Karpas-422 (cell line): ENCODE measurements at places on chromosomes 6 and 20. TPM values are rescaled to one million over a fixed set of nuclear protein-coding genes. Genes with fewer than 3 reads are reported as not detected.

GRCh38 chr6:119493980-119494379 lies 144.4 kb upstream of the MAN1A1 start:
- DNase-seq = no peak

Gene MOCS1
- total RNA-seq = not detected in 2 replicates

GRCh38 chr6:28816909-28817807 lies 106.6 kb downstream of the TRIM27 start:
- DNase-seq = peak; percentile 68

GRCh38 chr6:110002676-110003075 lies 24.6 kb downstream of the GPR6 start:
- no peak for DNase-seq

Gene LPA
- total RNA-seq = not detected in 2 replicates

GRCh38 chr20:64079273-64080012 lies at the start of gene RGS19:
Gene RGS19, minus strand, starts transcription at chr20:64079518. Its CDS starts 2,632 bp downstream, at chr20:64076886.
- peak; percentile 99 for DNase-seq

GRCh38 chr6:32554116-32554965 lies 24.3 kb upstream of the HLA-DRB5 start:
- DNase-seq = no peak

DNA sequence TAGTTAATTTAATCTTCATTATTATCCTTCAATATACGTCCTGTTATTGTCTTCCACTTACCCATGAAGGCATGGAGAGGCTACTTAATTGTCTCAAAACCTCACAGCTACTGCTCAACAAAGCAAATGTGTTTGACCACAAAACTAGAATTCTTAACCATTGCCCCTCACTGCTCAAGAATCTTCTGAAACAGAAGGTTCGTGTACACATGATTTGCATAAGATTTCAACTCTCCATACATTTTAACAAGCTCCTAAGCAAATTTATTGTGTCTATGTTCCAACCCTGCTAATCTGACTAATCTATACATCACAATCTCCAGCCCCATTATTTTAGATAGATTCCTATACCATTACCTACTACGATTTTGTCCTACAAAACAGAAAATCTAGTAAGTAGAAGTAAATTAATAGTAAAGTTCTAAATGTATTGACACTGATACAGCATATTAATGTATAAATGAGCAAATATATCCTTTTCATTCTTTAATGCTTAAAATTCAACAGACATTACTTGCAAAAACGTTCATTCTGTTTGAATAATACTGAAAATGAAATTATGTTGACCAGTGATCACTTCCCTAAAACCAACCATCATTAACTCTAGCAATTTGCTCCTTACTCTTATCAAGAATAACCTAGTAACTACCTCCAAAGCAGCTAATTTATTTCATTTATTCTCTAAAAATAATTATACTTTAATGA lies 89.7 kb upstream of the RNF217 start:
- DNase-seq = no peak

DNA sequence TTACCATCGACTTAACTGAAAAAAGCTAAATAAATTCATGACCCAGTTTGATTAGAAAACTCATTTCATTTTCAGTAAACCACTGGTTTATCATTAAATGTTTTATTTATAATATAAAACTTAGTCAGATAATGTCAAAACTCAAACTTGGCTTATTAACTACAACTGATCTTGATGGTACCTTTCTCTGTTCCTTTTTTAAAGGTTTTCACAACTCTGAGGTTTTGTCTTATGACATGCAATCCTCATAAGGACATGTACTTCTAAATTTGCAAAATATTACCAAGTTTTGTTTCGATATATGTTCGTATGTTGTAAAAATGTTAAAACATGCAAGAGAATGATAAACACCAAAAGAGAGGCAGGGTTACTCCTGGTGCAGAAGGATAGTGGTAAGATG lies 82.5 kb upstream of the PDE10A start:
- DNase-seq = no peak

DNA sequence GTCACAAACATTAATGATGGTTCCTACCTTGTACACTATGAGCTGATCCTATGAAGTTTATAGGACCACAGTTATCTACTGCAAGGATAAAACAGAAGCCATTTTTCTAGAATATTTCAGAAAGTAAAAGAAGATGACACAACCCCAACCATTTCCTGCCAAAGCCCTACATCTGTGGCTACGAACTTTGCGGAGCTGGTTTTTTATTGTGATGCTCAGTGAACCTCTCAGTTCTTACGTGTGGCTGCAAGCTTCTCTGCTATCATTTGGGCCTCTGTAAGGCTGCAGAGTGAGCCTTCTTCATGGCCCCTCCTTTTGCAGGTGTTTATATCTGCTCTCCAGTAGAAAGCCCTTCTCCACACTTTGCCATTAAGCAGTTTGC lies 17.8 kb upstream of the TAGAP start:
- DNase-seq = no peak

Gene TTLL9
- not detected in 2 replicates for total RNA-seq

DNA sequence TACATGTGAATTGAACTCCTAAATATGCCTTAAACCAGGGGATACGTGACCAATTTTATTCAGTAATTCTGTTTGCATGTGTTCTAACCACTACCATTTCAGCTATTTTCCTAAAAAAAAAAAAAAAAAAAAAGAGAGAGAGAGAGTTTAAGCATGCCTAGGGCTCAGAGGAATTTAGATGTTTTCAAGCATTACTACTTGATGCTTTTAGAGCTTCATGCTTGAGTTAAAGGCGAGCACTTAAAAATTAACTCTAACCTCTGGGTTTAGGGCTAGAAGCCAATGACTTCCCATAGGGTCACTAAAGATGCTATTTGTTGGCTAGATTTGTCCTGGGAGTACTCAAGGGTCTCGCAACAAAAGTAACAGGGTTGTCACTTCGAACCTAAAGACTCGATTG lies 217.7 kb downstream of the ATXN1 start:
- DNase-seq = no peak

DNA sequence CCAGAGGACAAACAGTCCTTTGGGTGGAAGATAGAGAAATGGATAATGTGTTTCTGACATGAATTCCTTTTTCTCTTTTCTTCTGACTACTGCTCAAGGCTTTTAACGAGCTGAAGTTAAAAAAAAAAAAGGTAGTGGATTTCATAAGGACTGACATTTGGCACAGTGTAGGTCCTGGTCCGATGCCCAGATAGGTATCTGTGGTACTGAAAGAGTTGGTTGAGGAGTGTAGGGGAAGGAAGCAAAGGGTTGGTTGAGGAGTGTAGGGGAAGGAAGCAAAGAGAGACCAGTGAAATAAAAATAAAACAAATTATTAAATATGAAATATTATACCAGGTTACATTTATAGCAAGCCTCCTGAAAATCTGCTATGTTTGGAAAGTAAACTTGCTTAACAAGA lies 11.8 kb downstream of the UTRN start:
- no peak for DNase-seq
